ENCODE measurements at places on chromosomes 13 and 19. TPM values are rescaled to one million over a fixed set of nuclear protein-coding genes. Genes with fewer than 3 reads are reported as not detected.

Gene ZNF43
- total RNA-seq: 35.6 TPM

Gene TMEM86B
- total RNA-seq: 3.6 TPM

Gene THSD8
- total RNA-seq: not detected

Gene ASPDH
- not detected for total RNA-seq

Gene FLT1
- total RNA-seq: 17.0 TPM

Gene ZNF473
- 7.8 TPM for total RNA-seq

Gene ZNF491
- 3.2 TPM for total RNA-seq

Gene WTIP
- total RNA-seq: 14.9 TPM

Gene ZNF439
- 5.1 TPM for total RNA-seq

Gene ZNF699
- total RNA-seq: 27.4 TPM

Gene IER2
- 146 TPM for total RNA-seq

Gene ZNF723
- not detected for total RNA-seq

Gene ZNF730
- 0.32 TPM for total RNA-seq

Gene ZNF575
- total RNA-seq: 0.59 TPM

Gene FAM216B
- total RNA-seq: not detected

Gene DDX49
- 44.9 TPM for total RNA-seq

Gene C1QTNF9
- not detected for total RNA-seq

Gene MATK
- 5.2 TPM for total RNA-seq

Gene KIR2DL4
- total RNA-seq: not detected

Gene PRRG2
- total RNA-seq: 0.32 TPM

Gene OR10H1
- total RNA-seq: not detected

Gene ZNF585A
- total RNA-seq: 15.1 TPM

Gene MEF2B
- not detected for total RNA-seq
